ENCODE measurements at places on chromosomes 7 and 10.

DNA sequence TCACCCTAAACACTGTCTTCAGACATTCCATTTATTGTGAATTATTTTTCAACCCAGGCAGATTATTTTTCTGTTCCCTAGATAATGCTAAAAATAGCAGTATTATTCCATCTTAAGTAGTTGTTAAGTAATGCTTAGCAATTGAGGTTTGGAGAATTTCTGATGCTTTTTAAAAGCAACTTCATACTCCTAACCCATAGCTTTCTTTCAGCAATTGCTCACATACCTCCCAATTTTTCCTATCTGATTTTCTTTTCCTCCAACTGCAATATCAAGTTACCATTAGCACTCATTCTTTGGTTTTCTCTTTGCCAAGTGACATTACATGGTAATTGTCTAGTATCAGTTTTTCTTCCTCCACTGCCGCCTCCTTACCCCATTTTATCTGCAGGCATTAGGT lies 104.7 kb downstream of the GPR85 start:
- no peak for DNase-seq

DNA sequence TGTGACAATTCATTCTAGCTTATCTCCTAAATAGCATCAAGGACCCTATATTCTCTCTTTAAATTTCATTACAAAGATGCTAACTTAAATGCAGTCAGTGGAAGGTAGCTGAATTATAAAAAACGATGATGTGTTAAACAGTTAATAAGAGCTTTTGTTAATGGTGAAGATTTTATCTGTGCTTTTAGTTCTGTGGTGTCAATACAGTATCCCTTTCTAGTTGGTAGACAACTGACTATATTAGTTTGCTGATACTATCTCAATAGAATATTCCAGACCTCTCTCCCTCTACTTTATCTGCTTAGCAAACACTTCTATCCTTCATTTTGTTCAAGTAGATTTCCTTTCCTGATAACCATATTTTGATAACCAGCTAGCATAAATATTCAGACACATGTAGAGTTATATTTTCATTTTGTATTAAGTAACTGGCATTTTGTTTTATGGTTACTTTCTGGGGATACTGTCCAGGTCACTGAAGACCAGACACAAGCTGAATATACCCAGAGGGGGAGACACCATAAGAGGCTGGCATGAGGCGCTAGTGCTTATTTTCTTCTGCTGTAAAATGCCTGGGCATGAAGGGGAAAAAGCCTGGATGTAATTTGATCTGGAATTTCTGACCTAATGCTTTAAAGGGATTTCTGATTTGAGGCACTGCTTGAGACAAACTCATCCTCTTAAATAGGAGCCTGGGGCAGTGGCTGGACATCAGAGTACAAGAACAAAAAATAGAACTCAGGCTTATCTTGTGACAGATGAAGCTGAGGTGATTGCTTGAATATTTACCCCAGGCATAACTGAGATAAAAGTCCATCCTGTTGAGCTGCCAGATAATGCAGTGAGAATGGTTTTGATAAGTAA lies 197.5 kb downstream of the MALRD1 start:
- DNase-seq, result no peak

DNA sequence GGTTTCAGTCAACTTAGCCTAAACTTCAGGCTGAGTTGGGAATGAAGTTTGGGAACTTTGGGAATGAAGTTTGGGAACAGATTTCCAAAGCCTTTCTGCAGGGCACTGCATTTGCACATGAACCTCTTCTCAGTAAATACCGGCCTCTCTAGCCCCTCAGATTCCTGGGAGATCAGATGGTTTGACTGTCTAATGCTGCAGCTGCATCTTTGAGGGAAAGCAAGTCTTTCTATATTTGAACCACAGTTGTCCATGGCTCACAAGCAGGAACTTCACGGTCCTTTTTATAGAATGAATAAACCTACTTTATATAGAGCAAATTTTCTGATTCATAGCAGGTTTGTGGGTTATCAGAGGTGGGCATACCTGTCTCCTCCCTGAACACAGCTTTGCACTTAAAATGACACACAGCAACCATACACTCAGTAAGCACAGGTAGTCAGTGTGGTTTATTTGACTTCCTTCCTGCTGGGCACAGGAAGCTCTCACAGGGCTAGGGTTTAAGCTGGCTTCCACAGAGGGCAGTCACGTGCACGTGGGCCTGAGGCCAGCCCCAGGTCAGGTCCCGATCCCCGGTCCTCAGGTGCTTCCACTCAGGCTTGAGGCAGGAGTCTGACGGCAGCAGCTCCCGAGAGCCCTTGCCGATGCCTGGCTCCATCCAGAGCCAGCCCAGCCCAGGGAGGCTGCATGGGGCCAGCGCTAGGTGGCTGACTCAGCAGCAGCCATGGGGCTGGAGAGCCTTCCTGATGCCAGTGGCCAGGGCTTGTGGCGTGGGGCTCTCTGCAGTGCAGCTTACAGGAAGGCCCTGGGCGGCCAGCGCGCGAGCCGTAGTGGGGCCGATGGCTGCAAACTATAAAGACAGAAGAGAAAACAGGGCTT lies 12.8 kb upstream of the MMP21 start:
- no peak for DNase-seq

GRCh38 chr10:11713186-11713743 lies 28.9 kb upstream of the ECHDC3 start:
- DNase-seq, result no peak

DNA sequence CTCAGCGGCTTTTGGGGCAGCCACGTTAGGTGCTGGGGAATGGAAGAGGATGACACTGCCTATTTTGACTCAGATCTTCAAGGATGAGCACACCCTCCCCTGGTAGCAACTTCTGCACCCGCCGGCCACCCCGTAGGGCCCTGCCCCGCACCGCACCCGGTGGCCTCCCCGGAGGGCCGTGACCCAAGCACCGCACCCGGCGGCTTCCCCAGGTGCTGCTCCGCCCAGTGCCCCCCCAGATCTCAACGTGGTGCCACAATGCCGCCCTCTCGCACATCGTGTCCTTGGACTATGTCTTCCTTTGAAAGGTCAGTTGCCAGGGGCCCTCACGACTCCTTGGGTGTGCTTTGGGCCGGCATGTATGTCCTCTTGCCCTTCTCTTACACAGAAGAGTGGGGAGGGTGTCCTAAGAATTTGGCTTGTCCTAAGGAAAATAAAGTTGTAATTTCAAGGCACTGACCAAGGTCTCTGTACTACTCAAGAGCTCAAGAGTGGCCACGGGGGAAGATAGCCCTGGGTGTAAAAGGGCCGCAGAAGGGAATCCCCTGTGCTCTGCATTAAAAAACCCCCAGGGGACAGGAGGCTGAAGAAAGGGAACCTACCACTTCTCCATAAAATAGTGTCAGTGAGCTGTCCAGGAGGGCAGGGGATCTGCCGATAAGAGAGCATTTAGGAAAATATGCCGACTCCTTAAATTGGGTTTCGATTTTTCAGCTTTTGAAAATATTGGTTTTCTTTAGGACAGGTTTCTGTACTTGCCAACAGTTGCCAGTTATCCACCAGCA lies 1.6 kb upstream of the LANCL2 start:
- DNase-seq, result no peak

GRCh38 chr7:10952588-10952987 lies 21.1 kb upstream of the PHF14 start:
- no peak for DNase-seq

GRCh38 chr7:33623267-33623666 lies 282.1 kb upstream of the BMPER start:
- DNase-seq, result no peak

DNA sequence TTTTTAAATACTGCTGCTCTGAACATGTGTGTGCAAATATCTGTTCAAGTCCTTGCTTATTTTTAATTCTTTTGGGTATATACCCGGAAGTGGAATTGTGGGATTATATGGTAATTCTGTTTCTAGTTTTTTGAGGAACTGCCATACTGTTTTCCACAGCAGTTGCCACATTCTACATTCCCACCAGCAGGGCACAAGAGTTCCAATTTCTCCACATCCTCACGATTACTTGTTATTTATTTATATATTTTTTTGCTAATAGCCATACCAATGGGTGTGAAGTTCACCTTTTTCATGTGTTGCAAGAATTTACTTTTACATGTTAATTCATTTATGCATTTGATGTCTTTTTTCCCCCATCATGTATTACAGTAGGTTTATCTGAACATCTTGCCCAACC lies 79.6 kb upstream of the CXCL12 start:
- no peak for DNase-seq

DNA sequence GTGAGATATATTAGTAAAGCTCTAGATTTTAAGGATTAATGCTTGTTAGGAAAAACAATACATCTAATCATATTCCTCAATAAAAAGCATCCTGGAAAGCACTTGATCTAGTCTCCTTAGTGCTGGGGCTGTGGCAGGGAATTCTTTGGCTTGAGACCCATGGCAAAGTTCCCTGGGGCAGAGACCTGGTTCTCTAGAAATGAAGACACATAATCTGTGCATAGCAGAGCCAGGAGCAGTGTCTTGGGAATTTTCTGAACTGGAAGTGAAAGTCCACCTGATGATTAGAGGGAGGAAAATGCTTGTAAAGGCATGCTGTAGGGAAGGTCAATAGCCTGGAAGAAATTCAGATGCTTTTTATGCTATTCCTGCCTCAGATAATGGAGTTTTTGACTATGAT lies 247.4 kb downstream of the CDK14 start:
- no peak for DNase-seq

- DNase-seq, result no peak
Measured at GRCh38 chr7:26553582-26553981, 261.9 kb downstream of the SNX10 start.

DNA sequence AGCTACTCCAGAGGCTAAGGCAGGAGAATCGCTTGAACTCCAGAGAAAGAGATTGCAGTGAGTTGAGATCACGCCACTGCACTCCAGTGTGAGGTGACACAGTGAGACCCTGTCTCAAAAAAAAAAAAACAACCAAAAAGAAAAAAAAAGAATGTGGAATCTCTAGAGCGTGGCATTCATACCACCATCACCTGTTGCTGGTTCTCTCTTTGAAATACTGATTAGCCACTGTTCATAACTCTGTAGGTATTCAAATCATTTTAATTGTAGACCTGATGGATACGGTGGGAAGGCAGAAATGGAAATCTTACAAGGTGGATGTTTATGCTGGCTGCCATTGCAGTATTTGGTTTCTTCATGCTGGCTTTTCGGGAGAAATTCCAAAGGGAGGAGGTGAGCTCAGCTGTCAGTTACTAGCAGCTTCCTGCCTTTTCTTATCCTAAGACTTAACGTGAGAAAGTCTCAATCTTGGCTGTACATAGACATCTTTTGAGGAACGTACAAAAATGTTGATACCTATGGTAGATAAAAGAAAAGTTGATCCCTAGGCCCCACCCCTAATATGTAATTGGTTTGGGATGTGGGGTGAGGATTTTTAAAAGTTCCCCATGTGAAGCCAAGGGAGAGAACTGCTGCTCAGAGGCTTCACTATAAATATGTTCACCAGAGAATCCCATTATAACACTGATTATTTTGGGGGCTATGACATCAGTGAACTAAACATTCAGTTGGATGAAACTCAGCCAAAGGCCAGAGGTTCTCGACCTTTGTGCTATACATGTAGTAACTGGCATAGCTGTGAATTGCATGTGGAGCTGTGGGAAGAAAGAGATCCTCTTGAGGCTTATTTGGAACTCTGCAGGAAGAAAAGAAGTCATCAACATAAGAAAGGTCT lies 26.9 kb upstream of the MKLN1 start:
- DNase-seq, result no peak

All from anterior cingulate cortex (tissue), 58 donors.